Right kidney (tissue), 9 donors: ENCODE measurements at places on chromosomes 4 and X.

DNA sequence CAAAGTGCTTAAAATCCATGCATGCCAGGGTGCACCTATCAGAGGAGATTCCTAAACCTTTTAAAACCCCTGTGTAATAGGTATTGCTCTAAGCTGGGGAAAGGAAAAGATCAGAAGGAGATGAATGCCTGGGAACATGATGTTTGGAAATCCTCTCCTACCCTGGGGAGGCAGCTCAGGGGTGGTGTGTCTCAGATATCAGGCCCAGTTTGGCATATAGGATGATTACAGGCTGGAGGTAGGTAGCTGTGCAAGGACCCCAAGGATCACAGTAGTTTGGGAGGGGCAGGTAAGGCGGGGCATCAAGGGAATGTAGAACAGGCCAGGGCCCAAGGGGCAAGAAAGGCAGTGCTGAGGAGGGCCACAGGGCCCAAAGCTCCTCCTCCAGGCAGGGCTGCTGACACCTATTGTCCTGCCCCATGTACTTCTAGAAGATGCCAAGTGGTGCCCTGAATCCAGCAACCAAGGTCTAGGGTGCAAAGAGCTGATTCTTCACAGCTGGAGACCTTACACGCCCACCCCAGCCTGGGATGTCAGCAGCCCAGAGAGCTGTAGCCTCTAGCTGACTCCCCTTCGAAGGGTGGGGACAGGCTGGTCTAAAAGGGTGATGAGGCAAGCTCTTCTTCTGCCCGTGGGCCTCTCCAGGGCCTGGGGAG, 17.6 kb downstream of the SASH3 start:
- no peak for DNase-seq

DNA sequence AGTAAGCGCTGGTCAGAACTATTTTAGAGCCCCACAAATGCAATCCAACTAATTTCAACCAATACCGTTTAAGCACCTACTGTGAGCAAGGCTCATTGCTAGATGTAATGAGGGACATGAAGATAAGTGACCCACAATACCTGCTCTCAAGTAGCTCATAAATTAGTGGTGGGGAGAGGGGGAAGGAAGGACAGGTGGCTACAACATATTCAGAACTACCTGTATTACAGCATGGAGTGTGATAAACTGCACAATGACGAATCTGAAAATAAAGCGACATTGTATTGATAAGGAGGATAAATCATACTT, 311.6 kb upstream of the DIAPH2 start:
- DNase-seq, result no peak

- DNase-seq, result no peak
Observed at GRCh38 chrX:136214551-136214950, 36.6 kb downstream of the MAP7D3 start.

- DNase-seq, result no peak
Observed at GRCh38 chr4:84895283-84895682, 71.2 kb downstream of the WDFY3 start.

DNA sequence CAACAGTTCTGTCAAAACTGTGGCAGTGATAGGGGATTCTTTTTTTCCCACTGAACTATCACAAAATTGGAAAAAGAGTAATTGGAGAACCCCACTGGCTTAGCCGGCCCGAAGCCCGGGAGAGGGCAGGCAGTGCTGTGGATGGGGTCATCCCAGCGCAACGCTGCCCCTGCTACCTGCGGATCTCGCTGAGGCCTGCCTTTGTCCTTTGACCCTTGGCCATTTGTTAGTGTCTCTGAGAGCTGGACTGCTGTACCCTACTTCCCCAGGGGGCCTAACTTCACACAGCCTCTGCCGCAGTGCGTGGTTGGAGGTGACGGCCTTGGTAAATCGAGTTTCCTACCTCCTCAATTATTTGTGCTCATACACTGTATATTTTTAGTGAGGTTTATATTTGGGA, 43.0 kb upstream of the MSANTD1 start:
- DNase-seq, result no peak

- DNase-seq, result no peak
Observed at GRCh38 chr4:24190761-24191695, 301.2 kb upstream of the PPARGC1A start.

DNA sequence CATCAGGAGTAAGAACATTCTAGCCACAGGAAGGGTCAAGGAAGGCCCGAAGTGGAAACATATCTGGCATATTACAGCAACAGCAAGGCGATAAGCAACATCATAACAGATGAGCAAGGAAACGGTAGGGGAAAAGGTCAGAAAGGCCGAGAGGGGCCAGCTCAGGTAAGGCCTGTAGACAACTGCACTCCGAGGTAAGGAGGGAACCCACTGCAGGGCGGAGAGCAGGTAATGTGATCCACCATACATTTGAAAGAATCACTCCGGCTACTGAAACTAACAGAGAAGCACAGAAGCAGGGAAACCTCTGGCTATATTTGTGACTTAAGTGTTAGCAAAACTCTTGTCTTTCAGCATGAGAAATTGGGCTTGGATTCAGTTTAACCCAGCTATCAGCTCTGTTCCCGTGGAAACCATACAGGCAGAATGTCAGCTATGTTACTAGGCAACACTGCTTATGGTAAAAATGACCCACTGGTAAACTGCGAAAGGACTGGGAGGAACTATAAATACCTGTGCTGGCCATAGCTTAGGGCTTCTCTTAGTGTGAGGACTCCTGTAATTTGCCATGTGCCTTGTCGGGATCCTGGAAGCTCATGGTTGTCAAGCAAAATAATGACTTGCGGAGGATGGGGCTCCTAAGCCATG, 31.0 kb downstream of the FRYL start:
- DNase-seq, result no peak

GRCh38 chr4:121370729-121371325, 10.0 kb downstream of the QRFPR start:
- no peak for DNase-seq

GRCh38 chr4:168993714-168994510, 16.1 kb downstream of the CBR4 start:
- DNase-seq, result no peak

DNA sequence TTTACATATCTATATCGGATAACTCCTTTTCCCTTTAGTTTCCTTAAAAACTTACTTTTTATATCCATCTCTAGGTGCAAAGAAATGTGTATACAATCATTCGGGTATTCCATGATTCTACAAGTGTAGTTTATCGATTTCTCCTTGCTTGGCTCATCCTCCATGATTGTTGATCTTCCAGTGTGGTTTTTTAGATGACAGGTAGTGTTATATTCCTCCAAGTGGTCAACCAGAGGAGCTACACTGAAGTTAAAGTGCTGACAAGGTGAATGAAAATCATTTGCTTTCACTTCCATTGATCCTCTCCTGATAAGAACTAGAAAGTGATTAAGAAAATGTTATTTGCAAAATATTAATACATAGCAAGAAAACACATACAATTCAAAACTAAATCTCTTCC, 38.5 kb downstream of the TMEM156 start:
- no peak for DNase-seq

DNA sequence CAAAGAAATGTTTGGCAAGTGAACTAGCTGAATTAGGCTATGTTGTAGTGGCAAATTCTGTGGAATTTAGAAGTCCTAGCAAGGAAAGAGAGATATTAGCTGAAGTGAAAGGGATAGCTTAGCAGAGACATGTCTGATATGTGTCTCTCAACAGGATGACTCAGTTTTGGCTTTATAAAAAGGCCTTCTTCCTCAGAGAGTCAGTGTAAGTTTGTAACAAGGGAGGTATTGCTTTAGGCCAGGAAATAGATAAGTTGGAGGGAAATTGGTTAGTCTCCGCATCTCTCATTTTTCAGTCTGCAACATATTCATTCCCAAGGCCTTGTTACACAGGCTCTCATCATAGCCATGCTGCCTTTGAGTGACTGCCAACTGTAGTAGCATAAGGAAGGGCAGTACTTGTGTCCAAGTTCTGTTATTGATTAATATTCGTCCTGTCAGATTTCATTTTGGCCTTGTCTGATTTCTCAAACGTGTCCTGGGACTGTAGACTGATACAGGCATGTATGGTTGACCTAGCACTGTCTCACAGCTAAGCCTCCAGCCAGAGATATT, 4.0 kb downstream of the TMEM164 start:
- DNase-seq, result no peak

DNA sequence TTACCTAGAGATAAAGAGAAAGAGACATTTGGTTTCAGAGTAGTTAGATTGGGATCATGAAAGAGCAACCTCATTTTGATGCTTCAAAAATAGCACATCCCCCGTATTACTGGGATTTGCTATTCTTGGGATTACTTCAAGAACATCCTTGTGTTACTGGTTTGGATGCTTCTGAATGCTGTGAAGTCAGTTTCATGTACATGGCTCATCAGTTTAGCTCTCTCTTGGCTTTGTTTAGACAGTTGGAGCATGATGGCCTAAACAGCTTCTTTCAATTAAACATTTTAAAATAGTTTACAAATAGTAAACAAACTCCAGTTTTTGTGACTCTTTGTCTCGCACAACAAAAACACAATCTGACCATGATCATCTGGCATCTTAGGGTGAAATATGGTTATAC, 23.9 kb downstream of the HTT start:
- DNase-seq, result no peak

DNA sequence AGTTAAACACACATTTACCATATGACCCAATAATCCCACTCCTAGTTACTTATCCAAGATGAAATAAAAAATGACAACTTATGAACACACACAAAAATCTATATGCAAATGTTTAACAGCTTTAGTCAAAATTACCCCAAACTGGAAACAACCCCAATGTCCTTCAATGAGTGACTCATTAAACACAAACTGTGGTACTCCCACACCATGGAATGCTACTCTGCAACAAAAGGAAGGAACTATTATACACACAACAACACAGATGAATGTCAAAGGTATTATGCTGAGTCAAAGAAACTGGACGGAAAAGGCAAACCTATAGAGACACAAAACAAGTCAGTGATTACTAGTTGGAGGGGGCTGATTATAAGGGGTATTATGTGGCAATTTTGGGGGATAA, 40.5 kb downstream of the MED14 start:
- DNase-seq, result no peak

- no peak for DNase-seq
Observed at GRCh38 chr4:43103048-43103447, 210.5 kb downstream of the GRXCR1 start.

- peak; percentile 10 for DNase-seq
Observed at GRCh38 chr4:19776021-19776459, 475.7 kb upstream of the SLIT2 start.

DNA sequence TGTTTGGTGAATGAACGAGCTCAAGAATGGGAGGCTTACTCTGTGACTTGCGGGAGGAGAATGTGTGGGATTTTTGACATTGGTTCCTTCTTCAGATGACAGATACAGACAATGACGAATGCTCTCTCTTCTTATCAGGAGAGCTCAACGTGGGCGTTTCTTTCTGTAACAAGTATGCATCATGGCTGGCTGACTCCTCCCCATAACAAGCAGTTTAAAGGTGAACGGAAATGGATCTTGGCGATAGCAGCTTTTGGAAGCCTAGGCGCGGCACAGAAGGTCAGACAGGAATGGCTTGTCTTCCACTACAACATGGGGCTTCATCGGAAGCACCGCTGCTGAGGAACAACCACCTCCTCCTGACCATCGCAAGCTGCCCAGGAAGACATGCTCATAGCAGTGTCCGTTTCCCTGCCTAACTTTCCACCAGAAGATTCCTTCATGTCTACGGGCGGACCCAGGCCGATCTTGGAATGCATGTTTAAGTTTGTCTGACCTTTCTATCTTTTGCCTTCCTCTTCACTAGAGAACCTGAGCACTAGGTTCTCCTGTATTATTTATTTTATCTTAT, 18.3 kb upstream of the ACSL1 start:
- DNase-seq, result no peak
